NAMALWA (cell line): ENCODE measurements at places on chromosomes 2 and 18.

DNA sequence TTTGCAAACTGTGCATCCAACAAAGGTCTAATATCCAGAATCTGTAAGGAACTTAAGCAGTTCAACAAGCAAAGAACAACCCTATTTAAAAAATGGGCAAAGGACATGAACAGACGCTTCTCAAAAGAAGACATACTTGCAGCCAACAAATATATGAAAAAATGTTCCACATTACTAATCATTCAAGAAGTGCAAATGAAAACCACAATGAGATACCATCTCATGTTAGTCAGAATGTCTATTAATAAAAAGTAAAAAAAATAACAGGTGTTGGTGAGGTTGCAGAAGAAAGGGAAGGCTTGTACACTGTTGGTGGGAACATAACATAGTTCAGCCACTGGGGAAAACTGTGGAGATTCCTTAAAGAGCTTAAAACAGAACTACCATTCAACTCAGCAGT lies 126.2 kb downstream of the NAT8 start:
- peak; percentile 7 for DNase-seq

GRCh38 chr2:130336877-130337734 lies 5.6 kb upstream of the IMP4 start:
- peak; percentile 77 for DNase-seq

GRCh38 chr2:160064916-160065315 lies 2.5 kb upstream of the PLA2R1 start:
- no peak for DNase-seq

DNA sequence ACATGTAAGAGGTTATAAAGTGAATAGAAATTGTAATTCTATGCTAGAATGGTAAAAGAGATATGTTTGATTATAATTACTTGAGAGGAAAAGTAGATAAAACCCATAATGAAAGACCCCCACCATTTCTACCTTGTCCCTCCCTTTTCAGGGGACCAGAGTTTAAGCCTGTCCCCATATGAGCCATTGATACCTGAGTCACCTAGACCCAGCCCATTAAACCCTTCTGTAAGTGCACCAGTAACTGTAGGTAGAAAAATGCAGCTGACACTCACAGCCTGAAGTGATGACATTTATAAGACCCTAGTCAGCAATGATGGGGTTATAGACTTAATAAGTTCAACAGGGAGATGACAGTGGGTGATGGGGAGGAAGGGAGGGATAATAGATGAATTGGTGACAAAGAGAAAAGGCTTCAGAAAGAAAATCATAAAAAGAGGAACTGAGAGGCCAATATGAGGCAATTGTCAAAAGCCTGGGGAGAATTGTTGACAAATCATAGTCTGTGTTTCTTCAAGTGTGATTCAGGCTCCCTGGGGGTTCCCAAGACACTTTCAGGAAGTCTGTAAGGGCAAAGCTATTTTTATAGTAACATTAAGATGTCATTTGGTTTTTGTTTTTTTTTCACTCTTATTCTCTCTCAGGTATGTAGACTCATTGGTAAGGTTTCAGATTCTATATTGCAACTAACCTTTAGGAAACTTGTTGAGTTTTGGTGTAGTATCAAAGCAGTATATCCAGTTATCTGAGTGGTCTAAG lies 544.2 kb downstream of the SATB2 start:
- DNase-seq, result peak; percentile 69

GRCh38 chr2:205811387-205811786 lies 129.1 kb downstream of the NRP2 start:
- DNase-seq, result no peak

GRCh38 chr2:50443868-50444630 lies 587.9 kb downstream of the NRXN1 start:
- no peak for DNase-seq

- no peak for DNase-seq
Observed at GRCh38 chr2:239951129-239951734, 73.9 kb downstream of the NDUFA10 start.

DNA sequence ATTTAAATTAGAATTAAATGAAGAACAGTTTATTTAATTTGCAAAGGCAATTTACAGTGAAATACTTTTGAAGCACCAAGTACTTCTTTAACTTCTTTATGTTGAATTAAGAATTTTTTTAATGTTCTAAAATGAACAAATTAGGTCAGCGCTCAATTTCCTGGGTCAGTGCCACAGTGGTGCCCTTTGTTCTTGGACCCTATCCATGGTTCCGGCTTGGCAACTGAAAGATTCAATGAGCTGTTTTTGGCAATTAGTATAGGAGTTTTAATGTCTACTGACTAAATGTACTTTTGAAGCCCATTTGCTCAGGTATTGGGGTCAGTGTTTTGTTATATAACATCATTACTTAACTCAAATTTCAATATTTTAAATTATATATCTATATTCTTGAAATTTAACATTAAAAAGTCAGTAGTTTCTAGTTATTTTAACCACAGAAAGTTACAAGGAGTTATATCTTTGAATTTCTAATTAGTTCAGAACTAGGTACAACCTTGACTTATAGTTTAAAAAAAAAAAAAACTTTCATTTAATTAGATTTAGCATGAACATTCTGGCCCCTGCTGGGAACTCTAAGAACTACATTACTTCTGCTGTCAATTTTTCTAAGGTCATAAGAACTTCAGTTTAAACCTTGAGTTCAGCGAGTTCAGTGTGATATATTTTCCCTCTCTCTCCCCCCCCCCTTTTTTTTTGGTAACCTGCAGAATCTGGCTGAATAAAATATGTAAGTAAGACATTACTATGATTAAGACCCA lies 7.6 kb upstream of the MSTN start:
- peak; percentile 79 for DNase-seq
